ENCODE measurements at places on chromosomes 1 and 21. TPM values are rescaled to one million over a fixed set of nuclear protein-coding genes. Genes with fewer than 3 reads are reported as not detected.

Gene GBP3
- total RNA-seq, result 49.0 TPM

Gene TRIM58
- 1.9 TPM for total RNA-seq

Gene C8A
- total RNA-seq, result not detected

Gene KCNE2
- not detected for total RNA-seq

Gene ATF6
- total RNA-seq, result 25.0 TPM

GRCh38 chr1:147924813-147925212 lies 3.4 kb upstream of the GPR89B start:
- DNase-seq, result no peak
- H3K27ac ChIP-seq, result no peak overlapping the region
- no peaks in the 10 kb centered on the region for H3K27me3 ChIP-seq
- no peaks in the 10 kb centered on the region for H3K36me3 ChIP-seq

DNA sequence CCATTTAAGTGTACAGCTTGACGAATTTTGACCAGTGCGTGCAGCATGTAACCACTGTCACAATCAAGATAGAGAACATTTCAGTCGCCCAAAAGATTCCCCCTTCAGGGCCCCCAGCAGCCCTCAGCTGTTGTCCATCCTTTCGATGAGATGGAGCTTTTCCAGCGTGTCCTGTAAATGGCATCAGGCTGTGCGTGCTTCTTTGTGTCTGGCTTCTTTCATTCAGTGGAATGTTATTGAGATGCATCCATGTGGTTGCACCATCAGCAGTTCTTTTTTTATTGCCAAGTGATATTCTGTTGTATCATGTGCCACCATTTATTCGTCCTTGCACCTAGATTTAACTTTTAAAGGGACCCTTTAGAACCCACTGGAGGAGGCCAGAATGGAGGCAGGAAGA lies 21.9 kb downstream of the UBE2Q1 start:
- no peak overlapping the region for H3K4me3 ChIP-seq
- H3K27ac ChIP-seq, result no peak overlapping the region
- no peaks in the 10 kb centered on the region for H3K27me3 ChIP-seq
- H3K36me3 ChIP-seq, result no peaks in the 10 kb centered on the region
- DNase-seq, result no peak

GRCh38 chr21:34243562-34243961 lies 120.2 kb upstream of the KCNE2 start:
- H3K4me3 ChIP-seq, result no peak overlapping the region
- DNase-seq, result no peak
- no peak overlapping the region for H3K27ac ChIP-seq
- H3K4me1 ChIP-seq, result no peaks in the 10 kb centered on the region

DNA sequence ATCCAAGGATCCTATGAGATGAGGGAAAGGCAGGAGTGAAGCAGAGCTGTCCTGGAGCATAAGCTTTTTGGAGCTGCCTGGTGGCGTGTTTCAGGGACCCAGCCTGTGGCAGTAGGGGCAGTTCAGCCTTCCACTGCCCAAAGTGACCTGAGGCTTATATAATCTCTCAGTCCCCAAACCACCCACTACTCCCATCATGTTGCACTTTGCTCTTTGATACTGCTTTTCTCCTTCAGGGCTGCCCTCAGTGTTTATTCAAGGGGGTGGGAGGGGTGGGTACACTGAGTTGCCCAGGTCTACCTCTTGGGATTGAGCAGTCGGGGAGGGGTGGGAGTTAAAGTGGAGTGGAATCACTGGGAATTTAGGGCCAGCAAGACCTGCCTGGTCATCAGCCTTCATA lies 9.3 kb downstream of the HCN3 start:
- no peaks in the 10 kb centered on the region for H3K4me1 ChIP-seq
- H3K4me3 ChIP-seq, result no peak overlapping the region
- no peak for DNase-seq
- H3K27me3 ChIP-seq, result no peaks in the 10 kb centered on the region
- no peak overlapping the region for H3K27ac ChIP-seq

GRCh38 chr1:6180268-6180706 lies at the start of gene CHD5:
Gene CHD5, minus strand, starts transcription at chr1:6180321. Its CDS starts 298 bp downstream, at chr1:6180023.
- H3K36me3 ChIP-seq, result peaks cover 3% of the 10 kb centered on the region
- no peak within 1 kb of the TSS for H3K4me3 ChIP-seq
- H3K4me1 ChIP-seq, result peaks cover 16% of the 10 kb centered on the region

DNA sequence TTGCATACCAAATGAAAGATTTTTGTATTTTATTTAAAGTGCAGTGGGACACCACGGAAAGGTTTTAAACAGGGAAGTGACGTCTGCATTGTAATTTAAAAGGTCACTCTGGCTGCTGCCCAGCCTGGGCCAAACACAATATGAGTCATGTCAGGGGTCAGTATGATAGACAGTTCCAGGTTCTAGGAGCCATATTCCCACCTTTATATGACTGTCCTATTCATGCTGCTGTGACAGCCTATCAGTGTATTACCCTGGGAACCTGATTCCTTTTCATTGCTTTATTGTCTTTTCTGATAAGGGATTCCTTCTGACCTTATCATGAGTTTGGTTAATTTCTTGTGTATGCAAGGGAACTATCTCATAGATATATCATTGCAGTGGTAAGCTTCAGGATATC lies 5.3 kb downstream of the VANGL1 start:
- no peak overlapping the region for H3K4me3 ChIP-seq
- H3K27ac ChIP-seq, result no peak overlapping the region
- H3K27me3 ChIP-seq, result no peaks in the 10 kb centered on the region
- peaks cover 28% of the 10 kb centered on the region for H3K4me1 ChIP-seq
- peaks cover under 1% of the 10 kb centered on the region for H3K36me3 ChIP-seq

- no peak overlapping the region for H3K27ac ChIP-seq
- no peak for DNase-seq
- no peak overlapping the region for H3K4me3 ChIP-seq
- peaks cover 17% of the 10 kb centered on the region for H3K36me3 ChIP-seq
- H3K4me1 ChIP-seq, result no peaks in the 10 kb centered on the region
- H3K27me3 ChIP-seq, result no peaks in the 10 kb centered on the region
Observed at GRCh38 chr1:161887730-161888287, 121.7 kb downstream of the ATF6 start.

DNA sequence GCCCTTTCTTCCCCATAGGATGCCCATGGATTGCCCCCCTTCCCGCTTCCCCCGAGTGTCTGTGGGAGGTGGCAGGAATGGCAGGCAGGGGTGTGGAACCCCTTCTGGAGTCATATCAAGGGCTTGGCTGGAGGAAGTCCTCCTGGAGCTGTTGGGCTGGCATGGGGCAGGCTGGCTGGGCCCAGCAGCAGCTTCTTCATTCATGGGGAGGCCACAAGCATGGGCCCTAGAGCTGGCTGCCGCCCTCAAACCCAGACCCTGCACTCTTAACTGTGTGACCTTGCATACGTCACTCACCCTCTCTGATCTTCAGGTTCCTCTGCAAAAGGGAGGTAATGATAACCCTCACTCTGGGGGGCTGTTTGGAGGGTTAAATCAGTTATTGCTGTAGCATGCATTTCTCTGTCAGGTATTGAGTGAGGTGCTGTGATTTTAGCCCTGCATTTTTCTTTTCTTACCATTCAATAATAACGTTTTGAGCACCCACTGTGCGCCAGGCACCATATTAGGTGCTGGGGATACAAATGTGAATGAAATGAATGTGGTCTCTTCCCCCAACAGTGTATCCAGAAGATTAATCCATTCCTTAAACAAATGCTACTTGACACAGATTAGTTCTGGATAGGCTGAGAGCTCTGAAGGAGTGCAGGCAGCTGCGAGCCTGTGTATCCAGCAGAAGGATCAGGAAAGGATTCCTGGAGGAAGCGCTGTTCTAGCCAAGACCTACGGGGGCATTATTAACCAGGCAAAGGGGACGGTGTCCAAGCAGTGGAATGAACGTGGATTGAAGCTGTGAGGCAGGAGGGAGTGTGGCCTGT lies 9.3 kb downstream of the PCSK9 start:
- H3K4me1 ChIP-seq, result no peaks in the 10 kb centered on the region
- DNase-seq, result no peak
- no peak overlapping the region for H3K4me3 ChIP-seq

- no peak for DNase-seq
- H3K4me3 ChIP-seq, result no peak overlapping the region
- H3K27me3 ChIP-seq, result no peaks in the 10 kb centered on the region
- H3K36me3 ChIP-seq, result no peaks in the 10 kb centered on the region
- H3K4me1 ChIP-seq, result no peaks in the 10 kb centered on the region
- H3K27ac ChIP-seq, result no peak overlapping the region
Observed at GRCh38 chr1:150985179-150985825, 3.2 kb downstream of the ANXA9 start.

DNA sequence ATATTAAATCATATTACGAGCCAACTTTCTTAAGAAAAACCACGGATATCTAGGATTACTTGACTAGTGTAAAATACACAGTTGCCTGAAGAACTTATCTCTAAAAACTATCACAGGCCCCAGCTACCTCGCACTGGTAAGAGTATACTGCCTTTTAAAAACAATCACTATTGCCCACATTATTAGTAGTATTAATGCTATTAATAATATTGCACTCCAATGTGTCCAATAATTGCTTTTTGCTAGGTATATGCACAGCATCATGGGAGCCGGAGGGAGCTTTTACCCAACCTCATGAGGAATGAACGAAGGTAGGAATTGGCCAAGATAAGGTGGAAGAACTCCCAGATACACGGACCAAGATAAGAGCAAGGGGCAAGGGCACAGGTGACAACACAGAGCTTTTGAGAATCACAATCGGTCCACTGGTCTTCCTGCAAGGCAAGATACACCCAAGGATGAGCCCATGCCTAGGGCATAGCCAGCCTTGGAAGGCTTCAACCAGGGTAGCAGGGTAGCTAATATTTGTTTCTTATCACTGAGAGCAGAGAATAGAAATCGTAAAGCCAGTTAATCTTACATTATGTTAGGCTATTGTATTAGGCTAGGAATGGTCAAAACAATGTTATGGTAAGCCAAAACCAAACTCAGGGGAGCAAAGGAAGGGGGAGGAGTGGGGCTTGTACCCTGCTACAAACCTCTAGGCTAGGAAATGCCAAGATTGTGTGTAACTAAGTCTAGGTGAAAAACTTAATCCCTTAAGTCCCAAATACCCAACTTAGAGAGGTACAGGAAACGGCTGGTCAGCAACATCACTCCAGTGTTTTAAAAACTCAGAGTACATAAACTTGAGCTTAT lies 9.4 kb downstream of the GLUL start:
- peaks cover 41% of the 10 kb centered on the region for H3K36me3 ChIP-seq
- no peak overlapping the region for H3K27ac ChIP-seq
- H3K27me3 ChIP-seq, result no peaks in the 10 kb centered on the region
- no peaks in the 10 kb centered on the region for H3K4me1 ChIP-seq

- no peaks in the 10 kb centered on the region for H3K36me3 ChIP-seq
- no peak overlapping the region for H3K27ac ChIP-seq
- H3K27me3 ChIP-seq, result peaks cover 32% of the 10 kb centered on the region
- H3K4me3 ChIP-seq, result no peak overlapping the region
- DNase-seq, result no peak
Observed at GRCh38 chr1:156863631-156864030, 3.0 kb downstream of the NTRK1 start.

GRCh38 chr1:50275566-50275965 lies 147.7 kb downstream of the DMRTA2 start:
- no peaks in the 10 kb centered on the region for H3K4me1 ChIP-seq
- H3K36me3 ChIP-seq, result no peaks in the 10 kb centered on the region
- no peak overlapping the region for H3K4me3 ChIP-seq
- no peak for DNase-seq
- no peak overlapping the region for H3K27ac ChIP-seq

DNA sequence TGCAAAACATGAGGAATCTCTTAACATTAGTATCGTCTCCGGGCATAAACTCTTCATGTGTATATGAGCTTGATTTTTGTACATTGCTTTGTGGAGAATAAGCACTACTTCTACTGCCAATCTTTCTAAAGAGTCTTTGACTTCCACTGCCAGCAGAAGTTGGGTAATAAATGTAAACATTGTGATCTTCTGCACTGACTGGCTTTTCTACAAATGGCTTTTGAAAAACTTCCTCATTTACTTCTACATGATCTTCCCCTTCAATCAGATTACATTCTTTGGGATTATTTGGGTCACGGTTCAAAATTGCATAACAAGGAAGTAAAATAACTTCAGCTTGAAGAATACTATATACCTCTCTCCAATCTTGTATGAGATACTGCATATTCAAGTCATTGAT lies 30.4 kb upstream of the SLC44A5 start:
- no peaks in the 10 kb centered on the region for H3K4me1 ChIP-seq
- no peaks in the 10 kb centered on the region for H3K27me3 ChIP-seq
- no peak overlapping the region for H3K27ac ChIP-seq
- no peak overlapping the region for H3K4me3 ChIP-seq
- H3K36me3 ChIP-seq, result no peaks in the 10 kb centered on the region
- no peak for DNase-seq

- H3K4me3 ChIP-seq, result peak overlapping the region; percentile 85
- no peaks in the 10 kb centered on the region for H3K36me3 ChIP-seq
- peaks cover 2% of the 10 kb centered on the region for H3K27me3 ChIP-seq
- H3K4me1 ChIP-seq, result peaks cover 20% of the 10 kb centered on the region
- H3K27ac ChIP-seq, result peak overlapping the region; percentile 63
Observed at GRCh38 chr1:89821322-89822108, 683 bp downstream of the LRRC8D start.

GRCh38 chr1:105785021-105785420 lies 1271.5 kb upstream of the PRMT6 start:
- no peak for DNase-seq
- H3K4me3 ChIP-seq, result no peak overlapping the region
- H3K4me1 ChIP-seq, result no peaks in the 10 kb centered on the region
- no peaks in the 10 kb centered on the region for H3K27me3 ChIP-seq
- no peaks in the 10 kb centered on the region for H3K36me3 ChIP-seq

- DNase-seq, result no peak
- H3K36me3 ChIP-seq, result no peaks in the 10 kb centered on the region
- H3K27ac ChIP-seq, result no peak overlapping the region
- H3K27me3 ChIP-seq, result no peaks in the 10 kb centered on the region
Observed at GRCh38 chr1:4794020-4794780, 139.8 kb downstream of the AJAP1 start.

DNA sequence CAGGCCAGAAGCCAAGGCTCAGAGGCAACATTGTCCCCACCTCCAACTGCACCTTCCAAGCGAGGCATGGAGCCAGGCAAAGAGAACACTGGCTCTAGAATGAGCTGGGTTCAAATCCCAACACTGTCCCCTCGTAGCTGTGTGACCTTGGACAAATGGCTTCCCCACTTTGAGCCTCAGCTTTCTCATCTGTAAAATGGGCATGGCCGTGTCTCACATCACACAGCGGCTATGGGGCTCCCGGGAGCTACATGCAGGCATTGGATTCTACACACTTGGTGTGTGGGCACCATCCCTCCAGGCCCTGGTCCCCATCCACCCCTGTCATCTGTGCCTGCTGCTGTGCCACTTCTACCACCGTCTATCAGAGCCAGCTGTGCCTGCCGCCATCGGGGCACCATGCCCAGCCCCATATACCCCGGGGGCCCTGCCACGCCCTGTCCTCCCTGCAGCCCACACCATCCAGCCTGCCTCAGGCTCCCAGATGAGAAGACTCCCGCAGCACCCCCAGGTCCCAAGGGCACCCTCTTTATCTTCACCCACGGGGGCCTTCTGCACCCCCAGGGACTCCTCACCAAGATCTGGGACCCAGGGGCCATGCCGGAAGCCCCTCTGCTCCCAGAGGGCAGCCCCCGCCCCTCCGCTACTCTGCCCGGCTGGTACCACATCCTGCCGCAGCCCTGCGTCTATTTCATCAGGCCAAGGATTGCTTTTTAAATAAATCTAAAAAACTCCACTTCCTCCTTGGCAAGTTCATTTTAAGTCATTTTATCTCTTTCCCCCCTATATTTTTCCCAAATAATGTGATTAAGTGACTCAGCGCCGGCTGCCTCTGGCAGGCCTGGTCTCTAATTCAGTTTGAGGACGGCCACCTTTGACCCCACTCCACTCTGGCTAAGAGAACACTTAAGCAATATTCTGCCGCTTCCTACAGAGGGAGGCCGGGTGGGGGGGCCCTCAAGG lies 107.8 kb upstream of the TARDBP start:
- peak overlapping the region; percentile 65 for H3K27ac ChIP-seq
- H3K27me3 ChIP-seq, result no peaks in the 10 kb centered on the region
- no peak overlapping the region for H3K4me3 ChIP-seq
- peak; percentile 58 for DNase-seq
- H3K4me1 ChIP-seq, result peaks cover 40% of the 10 kb centered on the region
- no peaks in the 10 kb centered on the region for H3K36me3 ChIP-seq

Measured in natural killer cell (primary cell).